Stimulated activated CD8-positive, alpha-beta memory T cell treated with anti-CD3 and anti-CD28 coated beads, Interleukin-7, amount 100 ng/mL, for 1 hour (primary cell): ENCODE measurements at places on chromosomes 13 and 19.

DNA sequence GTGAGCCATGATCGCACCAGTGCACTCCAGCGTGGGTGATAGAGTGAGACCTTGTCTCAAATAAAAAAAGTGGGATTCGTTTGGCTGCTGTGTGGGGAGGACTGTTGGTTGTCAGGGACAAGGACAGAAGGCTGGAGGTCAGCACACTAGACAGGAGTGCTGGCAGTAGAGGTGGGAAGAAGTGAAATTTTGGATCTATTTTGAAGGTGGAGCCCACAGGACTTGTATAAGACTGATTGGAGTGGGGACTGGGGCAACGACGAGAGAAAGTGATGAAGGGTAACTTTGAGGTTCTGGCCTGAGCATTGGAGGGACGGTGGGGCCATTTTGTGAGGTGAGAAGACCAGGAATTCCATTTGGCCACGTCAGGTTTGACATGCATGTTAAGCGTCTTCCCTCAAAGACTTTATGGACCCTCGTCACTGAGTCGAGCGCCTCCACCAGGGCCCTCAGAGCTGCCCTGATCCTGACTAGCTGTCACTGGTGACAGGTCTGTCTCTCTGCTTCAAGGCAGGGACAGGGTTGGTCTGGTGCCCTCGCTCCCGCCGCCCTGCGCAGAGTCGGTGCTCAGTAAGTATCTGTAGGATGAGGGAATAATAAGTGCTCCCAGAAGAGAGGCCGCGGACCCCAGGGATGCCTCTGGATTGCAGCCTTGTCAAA lies 673 bp downstream of the CTU1 start:
- no peak for DNase-seq

DNA sequence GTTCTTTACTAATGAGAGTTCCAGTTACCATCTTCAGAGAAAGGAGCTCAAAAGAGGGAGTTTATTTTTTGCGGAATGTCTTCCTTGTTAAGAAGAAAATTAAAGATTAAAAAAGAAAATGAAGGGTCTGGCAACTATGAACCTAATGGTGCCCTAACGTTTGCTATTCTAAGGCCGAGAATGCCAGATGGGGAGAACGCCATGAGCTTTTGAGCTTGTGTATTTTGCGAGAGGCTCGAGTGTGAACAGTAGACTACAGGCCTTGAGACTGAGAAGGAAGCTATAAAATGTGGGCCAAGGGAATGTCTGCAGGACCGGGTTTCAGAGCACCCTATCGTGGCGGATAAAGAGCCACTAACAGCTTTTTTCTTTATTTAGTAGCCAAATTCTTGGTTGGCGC lies 6.7 kb downstream of the FGF14 start:
- DNase-seq = no peak

DNA sequence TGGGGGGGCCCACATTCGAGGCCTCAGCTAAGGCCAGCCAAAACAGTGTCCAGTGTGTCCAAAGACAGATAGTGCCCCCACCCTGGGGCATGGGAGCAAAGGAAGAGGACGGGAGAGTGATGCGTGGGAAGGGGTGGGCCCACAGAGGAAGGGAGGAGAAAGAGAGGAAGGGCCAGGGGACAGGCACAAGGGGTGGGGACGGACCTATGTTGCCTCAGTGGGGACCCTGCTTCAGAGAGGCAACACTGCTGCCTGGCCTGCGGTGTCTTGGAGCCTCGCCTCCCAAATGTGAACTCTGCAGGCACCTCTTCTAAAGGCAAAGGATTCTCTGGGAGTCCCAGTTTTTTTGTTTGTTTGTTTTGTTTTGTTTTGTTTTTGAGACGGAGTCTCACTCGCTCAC lies 230.2 kb upstream of the MAB21L1 start:
- no peak for DNase-seq

GRCh38 chr13:21833921-21834320 lies 163.0 kb downstream of the FGF9 start:
- DNase-seq = no peak

GRCh38 chr19:58366585-58367430 lies 4.3 kb upstream of the ZNF497 start:
- DNase-seq = no peak

- DNase-seq = no peak
Measured at GRCh38 chr13:99421271-99421670, 80.0 kb upstream of the TM9SF2 start.

- DNase-seq = no peak
Measured at GRCh38 chr19:2345076-2345475, 15.0 kb upstream of the TMPRSS9 start.

GRCh38 chr13:63684822-63685221 lies 2269.2 kb upstream of the PCDH20 start:
- DNase-seq = no peak

GRCh38 chr19:12834976-12835757 lies 788 bp upstream of the RTBDN start:
- DNase-seq = no peak

DNA sequence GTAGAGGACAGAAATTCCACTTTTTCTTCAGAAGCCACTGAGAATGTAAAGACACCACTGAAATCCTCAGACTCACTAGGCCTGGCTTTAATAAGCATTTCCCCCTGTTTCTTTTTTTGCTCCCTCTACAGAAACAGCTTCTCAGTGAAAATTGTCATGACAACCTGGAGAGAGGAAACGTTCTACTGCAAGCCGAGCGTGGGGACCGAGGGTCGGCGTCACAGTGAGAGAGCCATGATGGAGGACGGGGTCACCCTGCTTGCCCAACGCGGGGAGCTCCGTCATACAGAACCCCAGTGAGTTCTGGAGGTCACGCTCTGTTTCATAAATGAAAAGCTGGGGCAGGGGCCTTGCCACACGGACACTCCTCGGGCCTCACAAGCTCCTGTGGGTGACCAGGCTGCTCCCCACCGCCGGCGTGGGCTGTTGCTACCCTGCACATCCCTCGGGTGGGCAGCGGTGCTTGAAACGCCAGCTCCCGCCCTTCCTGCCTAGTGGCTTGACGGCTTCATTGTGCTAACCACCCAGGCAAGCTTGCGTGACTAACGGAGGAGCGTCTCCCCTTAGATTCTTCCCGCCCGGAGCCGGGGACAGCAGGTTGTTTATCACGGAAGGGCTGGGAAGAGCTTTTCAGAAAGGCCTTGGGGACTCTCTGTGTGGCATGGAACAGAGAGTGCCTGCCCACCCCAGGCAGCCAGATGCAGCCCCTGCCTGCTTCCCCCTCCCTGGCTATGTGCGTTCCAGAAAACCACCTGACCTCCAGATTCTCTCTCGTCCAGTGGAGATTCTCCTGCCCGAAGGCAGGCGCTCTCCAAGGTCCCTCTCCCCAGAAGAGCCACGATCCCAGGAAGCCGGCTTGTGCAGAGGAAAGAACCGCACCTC lies 153.6 kb downstream of the KATNAL1 start:
- DNase-seq = no peak

GRCh38 chr13:28805193-28805819 lies 14.8 kb upstream of the MTUS2 start:
- no peak for DNase-seq

DNA sequence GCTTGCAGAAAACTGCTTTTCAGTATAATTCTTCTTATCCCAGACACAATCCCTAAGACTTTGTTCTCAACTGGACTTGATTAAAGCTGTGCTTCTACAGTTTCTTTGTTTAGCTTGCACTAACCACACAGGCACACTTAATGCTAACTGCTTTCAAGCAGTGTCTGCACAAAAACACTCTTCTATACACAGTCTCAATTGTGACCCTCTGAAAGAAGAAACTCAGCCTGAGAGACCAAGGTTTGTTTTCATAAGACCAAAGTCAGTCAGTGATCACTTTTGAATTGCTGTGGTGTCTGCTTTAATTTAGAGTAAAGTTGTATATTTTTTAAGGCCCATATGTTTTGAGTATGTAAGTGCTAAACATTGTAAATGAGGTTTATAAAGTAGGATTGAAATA lies 431.2 kb downstream of the KCTD12 start:
- no peak for DNase-seq

DNA sequence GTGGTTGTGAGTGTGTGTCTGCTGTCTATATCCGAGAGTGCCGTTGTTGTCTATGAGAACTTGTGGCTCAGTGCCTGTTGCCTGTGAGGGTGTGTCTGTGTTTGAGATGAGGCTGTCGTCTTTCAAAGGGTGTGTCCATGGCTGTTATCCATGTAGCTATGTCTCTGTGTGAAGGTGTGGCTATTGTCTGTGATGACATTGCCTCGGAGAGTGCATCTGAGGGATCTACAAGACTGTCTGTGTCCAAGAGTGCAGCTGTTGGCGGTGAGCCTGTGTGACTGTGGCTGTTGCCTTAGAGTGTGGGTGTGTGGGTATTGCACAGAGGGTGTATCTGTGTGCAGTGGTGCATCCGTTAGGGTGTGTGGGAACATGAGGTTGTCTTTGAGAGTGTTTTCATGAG lies 4.9 kb downstream of the NUMBL start:
- DNase-seq = no peak

- no peak for DNase-seq
Measured at GRCh38 chr13:27273658-27274425, 3.2 kb downstream of the RASL11A start.

DNA sequence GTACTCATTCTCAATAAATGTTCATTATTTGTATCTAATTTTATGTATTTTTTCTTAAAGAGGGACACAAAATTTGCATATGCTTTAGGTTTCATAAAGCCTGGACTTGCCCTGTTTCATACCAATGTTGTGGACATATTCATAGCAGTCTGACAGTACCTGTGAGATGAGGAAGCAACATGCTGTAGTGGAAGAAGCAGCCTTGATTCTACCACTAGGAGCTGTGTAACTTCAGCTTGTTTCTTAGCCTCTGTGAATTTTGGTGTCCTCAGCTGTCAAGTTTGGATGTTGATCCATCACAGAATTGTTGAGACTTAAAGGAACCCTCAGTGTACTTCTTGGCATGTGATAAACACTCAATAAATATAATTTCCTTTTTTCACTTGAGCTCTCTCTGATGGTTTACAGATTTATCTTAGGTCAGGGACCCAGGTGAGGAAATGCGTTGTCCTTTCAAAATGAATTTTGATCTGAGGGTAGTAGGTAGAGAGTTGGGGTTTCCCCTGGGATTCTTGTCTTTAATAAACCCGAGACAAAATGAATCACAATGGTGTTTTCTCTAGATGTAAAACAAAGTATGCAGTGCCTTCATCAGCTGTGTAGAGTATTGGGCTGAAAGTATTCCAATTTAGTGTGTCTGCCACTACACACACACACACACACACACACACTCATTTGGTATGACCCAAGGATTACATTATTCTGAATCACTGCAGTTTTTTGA lies 152.1 kb downstream of the KCNRG start:
- DNase-seq = no peak

- DNase-seq = no peak
Measured at GRCh38 chr19:5627395-5627904, 4.6 kb downstream of the SAFB start.

DNA sequence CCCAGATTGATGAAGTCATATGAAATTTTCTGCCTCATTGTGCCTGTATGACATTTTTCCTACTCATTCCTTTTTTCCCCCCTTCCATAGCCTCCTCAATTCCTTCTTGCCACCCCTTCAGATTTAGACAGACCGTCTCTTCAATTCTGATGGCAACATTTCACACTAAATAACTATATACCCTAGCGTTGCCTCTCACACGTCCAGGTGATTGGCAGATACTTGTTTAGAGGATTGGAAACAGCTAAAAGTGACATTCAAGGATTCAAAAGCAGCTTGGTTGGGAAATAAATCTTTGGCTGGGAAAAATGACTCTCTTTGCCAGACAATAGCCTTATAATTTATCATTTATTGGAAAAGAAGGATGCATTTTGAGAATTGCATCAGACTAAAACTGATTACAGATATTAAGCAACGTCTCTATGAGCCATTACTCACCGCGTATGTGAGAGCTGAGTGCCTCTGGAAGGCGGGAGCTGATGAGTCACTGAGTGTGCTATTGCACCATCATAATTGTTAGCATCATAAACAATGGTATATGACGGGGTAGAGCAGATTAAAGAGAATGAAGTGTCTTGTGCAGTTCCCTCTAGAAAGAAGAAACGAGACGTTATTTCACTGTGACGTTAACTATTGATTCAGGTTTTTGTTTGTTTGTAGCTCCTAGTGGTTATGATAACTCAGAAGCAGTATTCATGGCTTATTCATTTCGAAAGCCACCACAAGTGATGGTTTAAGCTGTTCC lies 61.1 kb upstream of the FAM216B start:
- DNase-seq = no peak

- DNase-seq = no peak
Measured at GRCh38 chr19:52943884-52944643, 18.6 kb downstream of the ZNF816 start.

- DNase-seq = no peak
Measured at GRCh38 chr19:4488496-4488895, 16.4 kb downstream of the HDGFL2 start.
